ENCODE measurements at places on chromosomes 6 and 20. TPM values are rescaled to one million over a fixed set of nuclear protein-coding genes. Genes with fewer than 3 reads are reported as not detected.
A peak's percentile ranks its signal among the peaks of the same experiment; 100 is the strongest.

DNA sequence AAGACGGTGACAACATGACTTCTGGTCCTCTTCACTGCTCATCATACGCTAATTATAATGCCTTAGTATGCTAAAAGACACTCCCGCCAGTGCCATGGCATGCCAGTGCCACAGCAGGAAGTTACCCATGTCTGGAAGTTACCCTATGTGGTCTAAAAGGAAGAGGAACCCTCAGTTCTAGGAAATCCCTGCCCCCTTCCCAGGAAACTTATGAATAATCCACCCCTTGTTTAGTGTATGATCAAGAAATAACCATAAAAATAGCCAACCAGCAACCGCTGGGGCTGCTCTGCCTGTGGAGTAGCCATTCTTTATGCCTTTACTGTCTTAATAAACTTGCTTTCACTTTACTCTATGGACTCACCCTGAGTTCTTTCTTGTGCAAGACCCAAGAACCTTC is 15.8 kb upstream of the SERPINB9 start:
- no peak overlapping the region for H3K4me3 ChIP-seq
- H3K27me3 ChIP-seq, result no peaks in the 10 kb centered on the region
- no peaks in the 10 kb centered on the region for H3K4me1 ChIP-seq

DNA sequence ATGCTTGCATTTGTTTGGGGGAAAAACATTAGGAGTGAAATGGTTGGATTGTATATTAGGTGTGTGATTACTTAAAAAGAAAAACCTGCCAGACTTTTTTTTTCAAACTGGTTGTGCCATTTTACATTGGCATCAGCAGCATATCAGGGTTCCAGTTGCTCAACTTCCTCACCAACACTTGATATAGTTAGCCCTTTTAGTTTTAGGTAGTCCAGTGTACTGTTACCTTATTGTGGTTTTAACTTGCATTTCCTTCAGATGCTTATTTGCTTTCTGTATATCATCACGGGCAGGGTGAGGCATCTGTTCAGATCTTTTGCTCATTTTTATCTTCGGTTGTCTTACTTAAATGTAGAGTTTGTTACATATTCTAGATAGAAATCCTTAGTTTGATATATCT is 5.2 kb downstream of the XRN2 start:
- no peak overlapping the region for H3K4me3 ChIP-seq
- H3K4me1 ChIP-seq, result peaks cover 24% of the 10 kb centered on the region

DNA sequence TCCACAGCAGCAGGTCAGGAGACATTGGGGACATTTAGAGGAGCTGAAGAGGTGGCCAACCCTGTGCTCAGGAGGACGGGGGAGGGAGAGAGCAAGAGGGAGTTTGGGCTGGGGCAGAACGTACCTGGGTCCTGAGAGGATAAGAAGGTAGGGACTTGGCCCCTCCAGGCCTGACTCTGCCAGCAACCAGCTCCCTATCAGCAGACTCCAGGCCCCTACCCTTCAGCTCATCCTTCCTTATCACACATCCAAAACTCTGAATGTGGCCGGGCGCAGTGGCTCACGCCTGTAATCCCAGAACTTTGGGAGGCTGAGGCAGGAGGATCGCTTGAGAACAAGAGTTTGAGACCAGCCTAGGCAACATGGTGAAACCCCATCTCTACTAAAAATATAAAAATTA is 5.0 kb downstream of the STMN3 start:
- no peaks in the 10 kb centered on the region for H3K36me3 ChIP-seq
- peaks cover 6% of the 10 kb centered on the region for H3K4me1 ChIP-seq
- H3K27me3 ChIP-seq, result no peaks in the 10 kb centered on the region

DNA sequence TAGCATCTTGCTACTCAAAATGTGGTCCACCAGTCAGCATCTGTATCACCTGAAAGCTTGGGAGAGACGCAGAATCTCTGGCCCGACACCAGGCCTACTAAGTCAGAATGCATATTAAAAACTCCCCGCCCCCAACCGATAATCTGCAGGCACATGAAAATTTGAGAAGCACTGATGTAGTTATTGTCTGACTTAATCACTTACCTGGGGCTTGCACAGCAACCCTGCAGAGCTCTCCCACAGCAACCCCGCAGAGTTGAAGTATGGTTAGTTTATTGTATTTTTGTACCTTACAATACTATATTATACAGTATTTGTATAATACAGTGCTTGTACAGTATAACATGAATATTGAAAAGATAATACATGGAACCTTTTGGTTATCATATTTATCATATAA is 53.7 kb downstream of the KLHL31 start:
- peaks cover 18% of the 10 kb centered on the region for H3K4me1 ChIP-seq
- peak overlapping the region; percentile 21 for H3K27ac ChIP-seq
- H3K27me3 ChIP-seq, result no peaks in the 10 kb centered on the region

GRCh38 chr20:324177-325044 is 941 bp upstream of the SOX12 start:
- DNase-seq, result peak; percentile 96
- no peaks in the 10 kb centered on the region for H3K27me3 ChIP-seq
- peaks cover 24% of the 10 kb centered on the region for H3K4me1 ChIP-seq
- H3K4me3 ChIP-seq, result peak overlapping the region; percentile 68

DNA sequence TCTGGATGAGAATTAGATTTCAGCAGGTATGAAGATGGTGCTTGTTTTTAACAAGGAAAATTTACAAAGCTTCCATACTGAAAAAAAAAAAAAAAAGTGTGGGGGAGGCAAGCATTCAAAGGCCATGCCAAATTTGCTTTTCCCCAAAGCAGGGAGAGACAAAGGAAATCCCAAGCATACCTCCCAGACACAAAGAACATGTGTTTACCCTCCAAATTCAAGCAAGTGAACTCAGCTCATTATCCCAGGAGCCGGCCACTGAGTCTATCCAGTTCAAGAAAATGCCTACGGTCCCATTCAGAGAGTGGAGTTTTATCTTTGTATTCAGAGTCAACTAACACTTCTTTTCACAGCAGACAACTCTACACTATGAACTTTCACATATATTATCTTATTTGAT is 102.7 kb upstream of the ID4 start:
- no peaks in the 10 kb centered on the region for H3K36me3 ChIP-seq
- no peaks in the 10 kb centered on the region for H3K27me3 ChIP-seq
- no peak for DNase-seq
- no peak overlapping the region for H3K4me3 ChIP-seq
- H3K4me1 ChIP-seq, result no peaks in the 10 kb centered on the region
- H3K27ac ChIP-seq, result no peak overlapping the region

The SLC24A3 gene
- total RNA-seq, result 8.1 TPM
